Foreskin fibroblast (primary cell): ENCODE measurements at places on chromosomes 11 and 22.

GRCh38 chr22:46405901-46406300 is 70.4 kb downstream of the TRMU start:
- DNase-seq, result no peak

DNA sequence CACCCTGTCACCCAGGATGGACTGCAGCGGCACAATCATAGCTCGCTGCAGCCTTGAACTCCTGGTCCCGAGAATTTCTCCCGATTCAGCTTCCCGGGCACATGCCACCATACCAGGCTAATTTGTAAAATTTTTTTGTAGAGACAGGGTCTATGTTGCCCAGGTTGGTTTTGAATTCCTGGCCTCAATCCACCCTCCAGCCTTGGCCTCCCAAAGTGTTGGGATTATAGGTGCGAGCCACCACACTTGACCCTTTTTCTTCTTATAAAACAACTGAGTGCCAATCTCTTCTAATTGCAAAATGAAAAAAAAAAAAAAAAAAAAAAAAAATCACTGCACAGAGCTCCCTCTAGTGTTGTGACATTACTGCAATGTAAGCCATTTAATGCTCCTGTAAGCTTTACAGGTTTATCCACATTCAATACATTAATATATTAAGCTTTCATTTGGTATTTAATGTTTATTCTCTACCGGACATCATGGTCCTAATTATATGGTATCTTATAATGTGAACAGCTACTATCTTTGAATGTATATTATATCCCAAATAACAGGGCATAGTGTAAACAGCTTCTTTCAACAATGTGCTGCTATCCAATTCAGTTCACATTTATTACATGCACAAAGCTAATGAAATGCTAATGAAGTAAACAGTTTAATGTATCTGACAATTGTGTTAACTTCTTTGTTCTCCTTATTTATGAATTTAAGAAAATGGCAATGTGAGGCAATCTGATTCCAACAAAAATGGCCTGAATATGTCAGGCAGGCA is 44.6 kb downstream of the COPB1 start:
- DNase-seq, result no peak

- DNase-seq, result no peak
Measured at GRCh38 chr11:67617243-67617953, 10.7 kb downstream of the NDUFV1 start.

DNA sequence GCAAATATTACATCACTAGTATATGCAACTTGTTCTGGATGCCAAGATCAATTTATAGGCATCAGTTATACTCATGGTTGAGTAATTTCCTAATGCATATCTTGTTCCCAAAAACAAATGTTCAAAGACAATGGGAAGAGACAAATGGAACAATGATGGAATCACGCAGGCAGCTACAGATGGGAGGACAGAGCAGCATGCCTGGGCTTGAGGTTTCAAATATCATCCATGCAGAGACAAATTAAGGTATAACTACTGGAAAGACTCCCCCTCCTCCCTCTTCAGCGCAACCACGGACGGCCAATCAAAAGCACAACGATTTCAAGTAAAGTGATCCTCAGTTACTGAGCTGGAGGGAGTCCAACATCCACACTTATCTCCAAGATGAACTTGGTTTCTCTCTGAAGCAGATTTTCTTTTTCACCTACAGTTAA is 106.8 kb downstream of the CCDC83 start:
- DNase-seq, result peak; percentile 62

DNA sequence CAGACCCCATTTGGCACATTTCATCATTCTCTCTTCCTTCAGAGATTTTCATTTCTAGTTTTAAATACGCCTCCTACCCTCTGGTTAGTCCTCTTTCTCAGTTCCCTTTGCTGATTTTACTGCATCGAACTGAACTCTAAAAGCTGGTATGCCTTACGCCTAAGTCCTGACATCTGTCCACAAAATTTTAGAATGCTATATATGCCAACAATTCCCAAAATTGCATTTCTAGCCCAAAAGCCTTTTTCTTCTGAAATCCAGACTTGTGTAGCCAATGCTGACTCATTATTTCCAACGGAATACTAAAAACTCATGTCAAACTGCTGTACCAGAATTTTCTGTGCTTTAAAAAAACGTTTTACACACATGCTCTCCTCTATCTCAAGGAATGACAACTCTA is 1124.4 kb upstream of the TENM4 start:
- DNase-seq, result no peak

DNA sequence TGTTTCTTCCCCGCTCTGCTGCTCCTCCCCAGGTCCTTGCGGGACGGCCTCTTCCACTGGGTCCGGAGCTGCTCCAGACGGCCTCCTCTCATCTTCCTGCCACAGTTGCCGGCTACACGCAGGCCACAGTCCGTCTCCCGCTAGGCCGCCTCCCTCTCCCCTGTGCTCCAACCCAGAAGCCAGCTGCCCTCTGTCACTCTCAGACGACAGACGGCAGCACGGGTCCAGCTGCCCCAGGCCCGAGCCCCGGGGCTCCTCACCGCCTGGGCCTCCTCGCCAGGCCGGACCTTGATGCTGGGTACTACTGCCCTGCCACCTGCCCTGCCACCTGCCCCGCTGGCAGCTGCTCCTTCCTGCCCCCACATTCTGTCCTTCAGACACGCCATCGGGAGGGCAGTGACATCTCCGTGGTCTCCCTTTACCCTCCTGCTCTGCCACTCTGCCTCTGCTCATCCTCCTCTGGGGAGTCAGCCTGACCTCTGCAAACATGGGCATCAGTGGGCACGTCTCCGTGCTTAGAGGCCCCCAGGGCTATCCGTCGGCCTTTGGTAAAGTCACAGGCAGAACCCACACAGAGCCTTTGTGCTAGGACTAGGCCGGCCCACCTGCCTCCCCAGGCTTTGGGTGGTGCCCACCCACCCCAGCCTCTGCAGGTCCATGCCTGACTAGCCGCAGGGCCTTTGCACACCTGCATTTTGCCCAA is 43.1 kb upstream of the TH start:
- DNase-seq, result no peak

- no peak for DNase-seq
Measured at GRCh38 chr22:31107894-31108218, 488 bp upstream of the SELENOM start.

DNA sequence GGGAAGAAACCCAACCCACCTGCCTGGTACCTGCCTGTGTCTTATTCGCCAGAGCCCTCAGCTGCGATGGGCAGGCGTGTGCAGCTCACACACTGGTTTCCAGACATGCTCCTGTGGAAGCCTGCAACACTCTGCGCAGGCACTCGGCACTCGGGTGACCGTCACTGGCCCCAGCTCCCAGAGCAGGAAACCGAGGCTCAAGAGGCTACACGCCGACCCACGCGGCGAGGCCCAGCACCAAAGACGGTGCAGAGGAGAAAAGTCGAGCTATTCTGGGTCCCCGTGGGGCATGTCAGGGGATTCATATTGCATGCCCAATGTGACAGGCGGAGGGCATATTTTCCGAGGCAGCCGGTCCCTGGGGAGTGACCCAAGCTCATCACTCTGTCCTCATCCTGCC is 11.6 kb upstream of the FGF19 start:
- no peak for DNase-seq

GRCh38 chr22:27057717-27058116 is 400.3 kb downstream of the MIAT start:
- no peak for DNase-seq

GRCh38 chr11:69965821-69966582 is 112.1 kb upstream of the ANO1 start:
- no peak for DNase-seq

DNA sequence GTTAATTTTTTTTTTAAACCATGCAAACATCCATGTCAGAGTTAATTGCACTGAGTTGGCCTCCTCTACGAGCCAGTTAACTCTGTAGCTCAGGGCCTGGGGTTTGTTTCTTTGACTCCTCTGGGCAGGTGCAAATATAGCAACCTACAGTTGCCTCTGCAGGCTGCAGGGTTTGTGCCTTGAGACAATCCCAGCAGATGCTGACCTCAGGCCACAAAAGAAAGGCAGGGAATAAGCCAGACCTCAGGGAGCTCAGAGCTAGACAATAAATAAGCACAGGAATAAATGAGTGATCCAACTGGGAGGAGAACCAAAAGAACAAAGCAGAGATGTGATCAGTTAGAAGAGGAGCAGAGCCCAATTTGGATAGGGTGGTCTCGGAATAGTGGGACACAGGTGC is 390.8 kb downstream of the SHANK2 start:
- DNase-seq, result no peak

GRCh38 chr11:13341026-13341425 is 63.4 kb downstream of the BMAL1 start:
- DNase-seq, result no peak

DNA sequence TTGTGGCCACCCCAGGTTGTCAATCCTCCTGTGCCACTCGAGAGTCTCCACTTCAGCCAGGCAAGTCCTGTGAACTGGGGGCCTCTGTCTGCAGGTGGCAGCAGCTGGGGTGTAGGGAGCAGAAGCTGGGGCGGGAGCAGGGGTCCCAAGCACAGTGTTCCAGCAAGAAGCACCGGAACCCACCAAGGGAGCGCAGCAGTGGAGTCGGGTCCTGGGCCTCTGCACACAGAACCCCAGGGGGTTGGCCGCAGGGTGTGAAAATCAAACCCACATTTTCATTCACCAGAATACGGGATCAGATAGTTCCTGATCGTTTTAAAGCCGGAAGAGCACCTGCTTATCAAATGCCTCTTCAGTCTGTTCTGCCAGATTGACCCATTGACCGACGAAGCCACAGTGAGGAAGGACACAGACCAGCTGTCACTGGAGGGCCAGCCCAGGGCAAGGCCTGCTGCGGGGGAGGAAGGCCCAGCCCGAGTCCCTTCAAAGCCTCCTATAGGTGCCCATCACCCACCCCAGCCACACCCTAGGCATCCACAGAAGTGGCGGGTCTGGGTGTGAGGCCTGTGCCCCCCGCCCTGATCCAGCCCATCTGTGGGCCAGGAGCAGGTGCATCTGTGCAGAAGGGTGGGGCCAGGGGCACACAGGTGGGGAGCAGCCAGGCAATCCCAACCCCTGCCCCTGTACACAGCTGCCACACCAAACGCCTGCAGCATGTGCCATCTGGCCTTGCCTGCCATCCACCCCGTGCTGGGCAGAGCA is 34.1 kb downstream of the RSPH14 start:
- no peak for DNase-seq

- DNase-seq, result no peak
Measured at GRCh38 chr11:114440121-114440860, 1.0 kb downstream of the REXO2 start.

GRCh38 chr11:86787656-86788055 is 12.7 kb upstream of the PRSS23 start:
- peak; percentile 43 for DNase-seq

- DNase-seq, result peak; percentile 65
Measured at GRCh38 chr11:63673579-63673978, 2.4 kb upstream of the ATL3 start.

DNA sequence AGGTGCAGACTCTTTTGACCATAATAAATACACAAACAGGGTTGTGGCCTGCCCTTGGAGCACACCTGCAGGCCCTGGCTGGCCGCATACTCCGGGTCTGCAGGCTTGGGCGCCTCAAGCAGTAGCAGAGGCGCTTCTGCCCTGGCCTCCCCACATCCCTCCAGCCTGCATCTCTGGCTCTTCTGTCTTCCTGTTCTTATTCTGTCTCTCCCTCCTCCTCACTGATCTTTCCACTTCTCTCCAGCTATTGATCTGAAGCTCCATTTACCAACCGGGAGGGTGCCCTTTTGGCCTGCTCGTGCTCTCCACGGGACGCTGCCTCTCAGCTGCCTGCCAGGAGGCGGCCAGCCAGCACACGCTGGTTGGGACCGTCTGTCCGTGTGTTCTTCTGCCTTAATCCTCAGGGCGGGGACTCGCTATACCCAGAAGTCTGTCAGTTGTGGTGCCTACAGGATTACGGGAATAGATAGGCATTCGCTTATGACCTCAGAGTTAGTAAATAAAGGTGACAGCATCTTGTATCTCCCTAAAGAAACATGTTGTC is 5.2 kb downstream of the UPB1 start:
- no peak for DNase-seq

DNA sequence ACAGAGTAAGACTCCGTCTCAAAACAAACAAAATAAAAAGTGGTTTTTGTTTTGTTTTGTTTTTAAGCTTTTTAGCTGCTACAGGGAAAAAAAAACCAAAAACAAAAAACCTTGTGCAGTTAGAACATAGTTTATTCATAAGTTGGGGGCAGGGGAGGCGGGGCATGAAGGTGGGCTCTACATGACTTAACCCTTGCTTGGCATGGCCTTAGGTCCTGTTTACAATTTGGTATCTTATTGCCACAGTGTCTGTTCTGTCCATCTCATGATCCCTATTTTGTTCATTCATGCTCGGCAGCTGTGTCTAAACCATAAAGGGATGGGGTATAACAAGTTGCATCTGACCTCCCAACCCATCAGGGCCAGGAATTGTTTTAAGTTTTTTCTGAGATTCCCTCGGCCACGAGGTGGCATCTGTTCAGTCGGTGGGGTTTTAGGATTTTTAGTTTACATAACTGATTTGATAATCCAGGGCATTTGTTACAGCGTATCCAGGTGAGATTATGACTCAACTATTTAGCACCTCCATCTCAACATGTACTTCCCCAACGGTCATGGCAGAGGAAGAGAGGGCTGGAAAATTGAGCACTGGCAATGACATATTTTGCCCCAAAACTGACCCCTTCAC is 6.9 kb downstream of the AP5B1 start:
- DNase-seq, result peak; percentile 38

- DNase-seq, result peak; percentile 14
Measured at GRCh38 chr11:34086554-34087283, 18.7 kb upstream of the NAT10 start.

GRCh38 chr11:8658321-8659057 is 24.0 kb downstream of the TRIM66 start:
- no peak for DNase-seq

GRCh38 chr11:130606781-130607511 is 158.5 kb downstream of the ADAMTS15 start:
- DNase-seq, result peak; percentile 84

- no peak for DNase-seq
Measured at GRCh38 chr11:123304828-123305466, 109.9 kb upstream of the CLMP start.

DNA sequence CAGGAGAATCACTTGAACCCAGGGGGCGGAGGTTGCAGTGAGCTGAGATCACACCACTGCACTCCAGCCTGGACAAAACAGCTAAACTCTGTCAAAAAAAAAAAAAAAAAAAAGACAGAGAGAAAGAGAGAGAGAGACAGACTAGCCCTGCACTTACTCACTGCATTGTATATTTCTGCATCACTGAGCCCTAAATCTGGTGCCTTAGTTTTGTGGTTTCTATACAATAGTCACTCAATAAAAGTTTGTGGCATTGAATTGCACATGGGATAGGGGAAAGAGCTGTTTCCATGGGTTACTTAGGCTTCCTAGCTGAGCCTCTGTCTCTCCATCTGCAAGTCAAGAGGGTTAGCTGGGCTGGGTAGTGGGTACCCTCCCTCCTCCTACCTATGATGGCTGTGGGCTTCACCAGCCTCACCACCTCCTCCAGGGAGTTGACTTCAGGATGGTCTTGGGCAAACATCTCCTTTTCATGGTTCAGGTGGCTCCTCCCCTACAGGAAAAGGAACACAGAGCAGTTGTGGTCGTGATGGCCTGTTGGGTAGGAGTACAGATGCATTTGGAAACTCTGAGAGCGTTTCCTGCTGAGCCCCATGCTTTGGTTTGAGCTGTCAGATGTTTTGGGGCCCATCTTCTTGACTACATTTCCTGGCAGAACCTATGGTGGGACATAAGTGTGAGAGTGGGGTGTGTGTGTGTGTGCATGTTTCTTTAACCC is 73.2 kb downstream of the CCDC81 start:
- DNase-seq, result no peak
